Activated naive CD4-positive, alpha-beta T cell treated with anti-CD3 and anti-CD28 coated beads, Interleukin-2, amount 50 U/mL, for 72 hours (primary cell): ENCODE measurements at places on chromosomes 11 and 22. TPM values are rescaled to one million over a fixed set of nuclear protein-coding genes. Genes with fewer than 3 reads are reported as not detected.

HORMAD2 gene
- not detected for total RNA-seq

- no peak for DNase-seq
Observed at GRCh38 chr11:132564091-132564885, 968.0 kb downstream of the OPCML start.

DNA sequence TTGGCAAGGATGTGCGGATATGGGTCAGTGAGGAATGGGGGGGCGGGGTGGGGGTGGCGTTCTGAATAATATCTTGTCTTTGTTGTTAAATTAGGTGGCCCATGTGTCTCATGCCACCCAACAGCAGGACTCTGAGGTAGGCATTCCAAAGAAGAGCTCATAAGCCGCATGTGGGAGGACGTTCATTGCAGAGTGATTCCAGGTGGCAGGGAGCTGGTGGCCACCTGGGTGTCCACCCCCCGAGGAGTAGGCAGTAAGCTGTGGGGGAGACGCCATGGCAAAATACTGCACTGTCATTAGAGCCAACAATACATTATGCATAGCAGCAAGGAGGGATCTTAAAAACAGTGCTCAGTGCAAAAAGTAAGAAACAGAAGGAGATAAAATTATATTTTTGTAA, 14.3 kb upstream of the CAPN5 start:
- DNase-seq, result no peak

GRAMD1B gene
- 66.2 TPM for total RNA-seq

EHF gene
- not detected for total RNA-seq

DNA sequence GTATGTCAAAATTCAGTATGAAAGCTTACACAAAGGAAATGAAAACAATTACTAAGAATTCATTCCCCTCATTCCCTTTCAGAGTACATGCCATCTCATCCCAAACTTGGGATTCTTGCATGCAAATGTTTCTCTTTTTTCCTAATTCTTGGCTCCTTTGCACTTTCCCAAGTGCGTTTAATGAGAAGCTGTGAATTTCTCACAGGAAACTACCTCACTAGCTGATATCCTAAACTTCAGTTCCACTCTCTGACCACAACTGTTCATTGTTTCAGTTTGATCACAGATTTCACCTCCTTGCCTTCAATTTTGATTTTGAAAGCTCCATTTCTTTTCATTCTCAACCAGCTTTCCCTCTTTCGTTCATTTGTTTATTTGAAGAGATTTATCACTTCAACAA, 5.9 kb upstream of the ARL14EP start:
- DNase-seq, result no peak

DNA sequence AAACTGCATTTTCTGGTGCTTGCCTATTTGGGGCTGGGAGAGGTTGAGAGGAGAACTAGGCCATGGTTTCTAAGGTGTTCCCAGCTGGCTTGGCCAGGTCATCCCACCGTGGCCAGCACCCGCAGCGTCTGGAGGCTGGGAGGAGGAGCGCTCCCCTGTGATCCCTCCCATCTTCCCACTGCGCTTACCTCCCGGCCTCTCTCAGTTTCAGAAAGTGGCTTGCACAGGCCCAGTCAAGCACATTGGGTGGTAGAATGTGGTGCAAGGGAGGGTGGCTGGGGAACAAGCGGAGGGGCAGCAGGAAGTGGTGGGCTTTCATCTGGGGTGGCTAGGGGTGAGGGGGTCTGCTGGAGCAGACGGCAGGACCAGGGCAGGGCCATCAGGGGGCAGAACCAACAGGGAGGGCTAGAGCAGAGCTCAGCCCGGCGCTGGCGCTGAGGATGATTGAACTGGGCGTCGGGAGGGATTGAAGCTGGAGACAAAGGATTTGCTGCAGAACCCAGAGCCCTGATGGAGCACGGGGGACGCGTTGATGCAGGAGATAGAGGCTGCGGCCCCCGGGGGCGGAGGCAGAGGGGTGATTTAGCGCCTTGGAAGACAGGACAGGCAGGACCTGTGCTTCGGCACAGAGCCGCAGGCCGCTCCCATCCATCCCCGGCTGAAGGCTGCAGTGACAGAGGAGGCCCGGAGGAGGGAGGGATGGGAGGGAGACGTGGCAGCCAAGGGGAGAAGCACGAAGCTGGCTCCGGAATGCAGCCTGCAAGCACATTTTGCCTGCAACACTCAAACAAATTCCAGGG, 76.0 kb downstream of the TRIM29 start:
- DNase-seq, result no peak

GRCh38 chr11:75689863-75690609, 21.2 kb upstream of the MAP6 start:
- DNase-seq, result no peak

CTSW gene
- 16.8 TPM for total RNA-seq

TBX10 gene
- total RNA-seq, result not detected

- DNase-seq, result no peak
Observed at GRCh38 chr11:128962896-128963295, 20.2 kb upstream of the TP53AIP1 start.

DNA sequence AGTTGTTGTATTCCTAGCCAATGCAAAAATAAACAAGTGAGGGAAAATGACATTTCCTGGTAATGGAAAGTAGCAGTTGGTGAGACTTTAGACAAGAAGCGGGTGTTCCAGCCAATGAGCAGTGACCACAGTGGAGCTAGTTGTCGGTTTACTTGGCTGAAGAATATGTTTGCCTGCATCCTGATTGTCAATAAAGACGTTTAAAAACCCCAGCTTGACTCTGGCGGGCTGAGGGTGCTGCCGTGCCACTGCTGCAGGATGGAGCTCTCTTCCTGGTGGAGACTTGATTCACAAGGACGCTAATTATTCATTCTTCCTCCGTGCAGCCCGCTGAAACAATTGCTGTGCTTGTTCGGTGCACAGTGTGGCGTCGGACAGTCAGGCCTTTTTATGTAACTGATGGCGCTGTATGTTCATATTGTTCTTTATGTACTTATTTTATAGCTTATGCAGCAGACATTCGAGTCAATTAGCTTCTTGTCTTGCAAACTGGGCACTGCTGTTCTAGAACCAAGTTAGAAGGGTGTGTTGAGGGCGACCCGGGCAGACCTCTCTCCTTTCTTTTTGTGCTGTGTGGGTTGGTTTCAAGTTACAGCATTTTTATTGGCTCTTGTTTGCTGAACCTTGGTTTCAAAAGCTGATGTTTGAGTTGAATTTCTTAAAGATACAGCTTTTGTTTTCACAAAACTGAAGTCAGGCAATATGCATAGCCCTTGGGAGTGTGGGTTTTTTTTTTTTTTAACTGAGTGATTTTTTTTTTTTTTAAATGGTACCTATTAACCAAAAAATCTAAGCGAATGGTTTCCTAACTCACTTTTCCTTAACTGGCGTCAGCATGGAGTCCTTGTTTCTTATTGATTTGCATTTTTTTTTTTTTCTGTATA, 153.9 kb downstream of the TEAD1 start:
- no peak for DNase-seq

GRCh38 chr11:6505577-6506240, 8.6 kb downstream of the DNHD1 start:
- DNase-seq, result no peak

GRCh38 chr11:13355191-13355590, 77.6 kb downstream of the BMAL1 start:
- DNase-seq, result no peak

DNA sequence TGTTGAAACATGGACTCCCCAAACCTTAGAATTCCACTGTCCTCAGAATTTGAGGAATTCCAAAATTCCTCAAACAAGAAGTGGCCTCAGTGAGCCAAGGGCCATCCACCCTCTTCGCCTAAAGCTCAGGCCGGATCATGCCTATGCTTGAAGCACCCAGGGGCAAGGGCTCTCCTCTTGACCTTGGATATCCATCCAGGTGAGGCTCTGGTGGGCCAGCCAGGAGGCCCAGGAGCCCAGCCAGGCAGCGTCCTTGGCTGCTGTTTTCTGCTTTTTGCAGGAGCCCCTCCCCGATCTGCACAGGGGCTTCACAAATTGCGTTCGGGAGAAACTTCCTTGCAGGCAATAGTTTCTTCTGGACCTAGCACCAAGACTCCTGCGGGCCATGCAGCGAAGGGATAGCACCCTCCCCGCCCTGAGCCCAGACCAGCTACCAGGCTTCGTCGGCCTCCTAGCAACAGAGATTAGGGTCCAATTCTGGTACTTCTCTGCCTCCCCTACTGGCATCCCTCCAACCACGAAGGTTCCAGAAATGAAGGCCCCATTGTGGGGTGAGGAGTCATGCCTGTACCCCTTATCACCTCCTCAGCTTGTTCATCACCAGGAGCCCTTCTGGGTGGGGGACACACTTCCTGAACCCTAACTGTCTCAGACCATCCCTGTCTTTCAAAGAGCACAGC, 2.0 kb downstream of the PHLDA2 start:
- no peak for DNase-seq
